Inflammatory macrophage treated with lipopolysaccharide for 1 hour (primary cell): ENCODE measurements at places on chromosomes 5 and 9.

- DNase-seq: no peak
Measured at GRCh38 chr9:76677481-76678055, 86.7 kb upstream of the PCA3 start.

DNA sequence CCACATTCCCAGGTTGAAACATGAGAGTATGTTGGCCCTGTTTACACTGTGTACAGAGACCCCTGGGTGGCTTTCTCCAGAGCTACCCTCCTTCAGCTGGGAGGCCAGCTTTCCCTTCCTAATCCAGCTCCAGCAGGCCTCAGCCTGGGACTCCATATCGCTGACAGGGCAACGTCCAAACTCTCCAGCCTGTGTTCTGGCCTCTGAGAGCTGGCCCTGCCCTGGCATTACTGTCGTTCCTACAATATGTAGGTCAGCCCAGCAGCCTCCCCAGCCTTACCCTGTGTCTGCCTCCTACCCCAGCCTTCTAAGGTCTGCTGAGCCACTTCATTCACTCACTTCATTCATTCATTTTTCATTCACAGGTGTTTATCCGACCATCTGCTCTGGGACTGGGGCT is 8.3 kb upstream of the EEIG1 start:
- DNase-seq: no peak

DNA sequence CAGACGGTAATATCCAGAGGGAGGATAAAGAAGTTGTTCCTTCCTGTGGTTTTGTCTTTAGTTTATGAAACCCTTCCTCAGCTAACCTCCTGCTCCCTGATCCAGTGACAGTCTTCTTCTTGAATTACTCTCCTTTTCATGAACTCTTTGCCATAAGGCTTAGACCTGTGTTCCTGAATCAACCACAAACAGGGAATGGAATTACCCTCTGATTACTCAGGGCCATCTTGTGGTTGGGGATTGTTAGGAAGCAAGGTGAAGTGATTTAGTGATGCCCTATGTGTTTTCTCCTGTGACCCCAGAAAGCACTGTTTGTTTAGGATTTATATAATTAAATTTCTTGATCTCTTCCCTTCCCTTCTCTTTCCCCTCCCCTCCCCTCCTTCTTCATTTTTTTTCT is 409.1 kb downstream of the TAF11L14 start:
- DNase-seq: no peak

- peak; percentile 61 for DNase-seq
Measured at GRCh38 chr9:136529516-136530460, 16.1 kb downstream of the NOTCH1 start.

DNA sequence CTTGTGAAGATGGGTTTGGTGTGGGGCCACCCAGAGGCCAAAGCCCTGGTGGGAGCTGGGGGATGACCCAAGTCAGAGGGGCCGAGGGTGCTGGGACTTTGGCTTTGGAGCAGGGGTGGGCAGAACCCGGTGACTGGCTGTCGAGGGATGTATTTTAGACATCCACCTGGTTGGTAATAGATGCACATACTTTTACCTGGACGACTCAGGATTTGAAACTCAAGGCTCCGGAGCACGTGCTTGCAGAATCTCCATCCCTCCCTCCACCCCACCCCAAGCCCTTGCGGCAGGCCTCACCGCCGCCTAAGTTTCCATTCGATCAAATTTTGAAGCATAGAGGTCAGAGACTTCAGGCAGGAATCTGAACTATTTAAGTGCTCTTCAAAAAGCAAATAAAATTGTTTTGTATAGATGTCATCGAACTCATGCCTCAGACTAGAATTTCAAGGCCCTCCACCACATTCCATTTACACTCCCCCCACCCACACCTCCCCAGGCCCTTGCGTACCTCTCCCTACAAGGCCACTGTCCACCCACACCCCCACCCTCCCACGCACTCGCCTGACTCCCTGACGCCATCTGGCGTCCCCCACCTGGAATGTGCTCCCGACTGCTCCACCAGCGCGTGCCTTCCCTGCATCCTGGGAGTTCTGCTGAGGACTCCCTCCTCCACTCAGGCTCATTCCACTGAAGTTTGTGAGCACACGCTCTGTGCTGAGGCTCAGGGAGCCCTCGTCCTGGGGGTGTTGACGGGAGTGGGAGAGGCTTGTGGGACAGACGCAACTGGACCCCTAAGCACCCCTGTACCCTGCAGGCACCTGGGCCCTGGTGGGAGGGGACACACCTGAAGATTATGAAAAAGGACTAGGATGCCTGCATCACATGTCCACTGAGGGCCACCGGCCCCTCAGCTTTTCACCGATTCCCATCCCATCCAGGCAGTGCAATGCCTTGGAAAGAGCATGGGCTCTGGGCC is 56.4 kb upstream of the RPL26L1 start:
- no peak for DNase-seq

DNA sequence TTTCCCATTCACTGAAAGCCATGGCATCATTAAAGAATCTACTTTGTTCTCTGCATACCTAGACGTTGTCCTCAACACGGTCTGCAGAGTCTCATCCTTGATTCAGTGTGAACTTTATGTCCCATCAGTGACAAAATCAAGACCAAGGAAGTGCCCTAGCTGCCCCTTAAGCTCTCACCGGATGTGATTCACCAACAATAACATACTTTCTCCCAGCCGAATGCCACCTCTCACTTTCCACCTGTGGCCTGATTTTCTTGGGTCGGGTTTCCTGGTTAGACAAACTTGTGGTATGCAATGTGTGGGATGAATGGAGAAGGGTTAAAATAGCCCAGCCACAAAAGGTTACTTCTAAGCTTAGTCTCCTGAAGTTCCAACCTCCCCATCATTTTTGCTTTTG is 145.3 kb upstream of the PAPPA start:
- no peak for DNase-seq

DNA sequence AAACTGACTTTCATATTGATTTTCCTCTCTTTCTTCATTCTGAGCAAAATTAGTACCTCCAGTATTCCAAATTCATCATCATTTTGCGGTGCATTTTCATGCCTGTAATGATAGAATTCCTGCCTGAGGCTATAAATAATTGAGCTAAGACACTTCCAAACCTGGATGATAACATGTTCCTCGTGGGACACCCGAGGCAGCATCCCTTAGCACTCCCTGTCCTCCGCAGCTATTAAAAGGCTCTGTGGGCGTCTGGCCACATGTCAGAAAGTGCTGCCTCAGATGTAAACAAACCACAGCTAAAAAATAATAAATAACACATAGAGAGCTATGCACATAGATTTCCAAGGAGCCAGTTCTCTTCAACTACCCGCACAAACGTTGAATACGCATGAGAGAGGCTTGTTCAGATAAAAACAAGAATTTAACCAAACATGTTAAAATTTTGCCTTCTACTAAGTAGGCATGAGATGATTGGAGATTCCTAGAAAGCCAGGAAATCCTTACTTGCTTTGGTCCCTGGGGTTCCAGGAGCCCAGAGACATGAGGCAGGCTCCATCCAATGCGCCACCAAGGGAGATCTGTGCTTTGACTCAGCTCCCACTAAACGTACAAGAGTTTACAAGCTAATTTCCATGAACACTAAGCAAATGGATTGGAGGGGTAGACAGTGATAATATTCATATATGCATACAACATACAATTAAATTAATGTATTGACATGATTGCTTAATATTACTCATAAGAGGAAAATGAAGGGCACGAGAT is 82.7 kb downstream of the SHC3 start:
- DNase-seq: no peak

- DNase-seq: peak; percentile 72
Measured at GRCh38 chr9:34454571-34455065, 3.8 kb downstream of the FAM219A start.

DNA sequence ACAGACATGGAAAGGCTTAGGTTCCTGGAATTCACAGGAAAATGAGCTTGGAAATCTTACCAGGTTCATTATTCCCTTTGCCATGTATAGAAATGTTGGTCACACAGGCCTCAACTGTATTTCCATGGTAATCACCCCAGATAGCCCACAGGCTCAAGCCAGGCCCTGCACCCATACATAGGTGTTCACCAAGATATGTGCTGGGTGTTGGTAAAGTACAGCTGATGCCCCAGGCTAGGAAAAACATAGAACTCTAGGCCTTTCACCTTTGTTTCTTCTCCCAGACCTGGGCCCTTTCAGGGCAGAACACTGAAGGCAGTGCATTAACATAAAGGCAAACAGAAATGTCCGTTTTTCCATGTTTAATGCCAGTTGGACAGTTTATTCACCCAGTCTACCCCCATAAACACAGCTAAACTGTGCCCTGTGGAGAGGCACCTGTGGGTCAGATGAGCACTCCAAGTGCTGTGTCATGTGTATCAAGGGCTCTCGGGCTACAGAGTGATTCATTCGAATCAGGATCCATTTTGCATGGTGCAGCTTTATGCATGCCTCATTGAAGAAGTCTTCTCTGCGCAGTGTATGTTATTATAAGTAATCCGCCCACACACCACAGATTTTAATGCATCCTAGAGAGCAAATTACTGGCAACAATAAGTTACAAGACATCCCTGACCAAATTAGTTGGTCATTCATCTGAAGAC is 93.4 kb upstream of the SLC30A5 start:
- DNase-seq: no peak

DNA sequence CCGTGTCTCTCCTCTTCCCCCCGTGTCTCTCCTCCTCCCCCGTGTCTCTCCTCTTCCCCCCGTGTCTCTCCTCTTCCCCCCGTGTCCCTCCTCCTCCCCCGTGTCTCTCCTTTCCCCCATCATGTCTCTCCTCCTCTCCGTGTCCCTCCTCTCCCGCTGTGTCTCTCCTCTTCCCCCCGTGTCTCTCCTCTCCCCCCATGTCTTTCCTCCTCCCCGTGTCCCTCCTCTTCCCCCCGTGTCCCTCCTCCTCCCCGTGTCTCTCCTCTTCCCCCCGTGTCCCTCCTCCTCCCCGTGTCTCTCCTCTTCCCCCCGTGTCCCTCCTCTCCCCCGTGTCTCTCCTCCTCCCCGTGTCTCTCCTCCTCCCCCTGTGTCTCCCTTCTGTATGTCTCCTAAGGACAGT is 12.8 kb upstream of the RNU6ATAC start:
- DNase-seq: no peak

DNA sequence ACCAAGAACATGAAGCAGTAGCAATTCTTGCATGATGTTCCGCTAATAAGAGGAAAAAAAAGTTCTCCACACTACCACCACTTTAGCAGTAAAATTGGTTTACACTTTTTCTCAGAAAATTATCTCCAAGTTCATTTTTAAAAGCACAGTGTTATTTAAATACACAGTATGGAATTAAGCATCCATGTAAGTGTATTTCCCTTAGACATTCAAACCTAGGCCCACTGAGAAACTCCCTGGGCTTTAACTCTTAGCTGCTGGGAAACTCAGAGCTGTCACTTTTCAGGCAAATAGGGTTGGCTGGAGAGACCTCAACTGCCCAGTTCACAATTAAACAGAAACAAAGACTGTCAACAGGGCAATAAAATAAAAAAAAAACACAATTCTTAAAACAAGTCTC is 2.7 kb downstream of the GNAQ start:
- DNase-seq: no peak

DNA sequence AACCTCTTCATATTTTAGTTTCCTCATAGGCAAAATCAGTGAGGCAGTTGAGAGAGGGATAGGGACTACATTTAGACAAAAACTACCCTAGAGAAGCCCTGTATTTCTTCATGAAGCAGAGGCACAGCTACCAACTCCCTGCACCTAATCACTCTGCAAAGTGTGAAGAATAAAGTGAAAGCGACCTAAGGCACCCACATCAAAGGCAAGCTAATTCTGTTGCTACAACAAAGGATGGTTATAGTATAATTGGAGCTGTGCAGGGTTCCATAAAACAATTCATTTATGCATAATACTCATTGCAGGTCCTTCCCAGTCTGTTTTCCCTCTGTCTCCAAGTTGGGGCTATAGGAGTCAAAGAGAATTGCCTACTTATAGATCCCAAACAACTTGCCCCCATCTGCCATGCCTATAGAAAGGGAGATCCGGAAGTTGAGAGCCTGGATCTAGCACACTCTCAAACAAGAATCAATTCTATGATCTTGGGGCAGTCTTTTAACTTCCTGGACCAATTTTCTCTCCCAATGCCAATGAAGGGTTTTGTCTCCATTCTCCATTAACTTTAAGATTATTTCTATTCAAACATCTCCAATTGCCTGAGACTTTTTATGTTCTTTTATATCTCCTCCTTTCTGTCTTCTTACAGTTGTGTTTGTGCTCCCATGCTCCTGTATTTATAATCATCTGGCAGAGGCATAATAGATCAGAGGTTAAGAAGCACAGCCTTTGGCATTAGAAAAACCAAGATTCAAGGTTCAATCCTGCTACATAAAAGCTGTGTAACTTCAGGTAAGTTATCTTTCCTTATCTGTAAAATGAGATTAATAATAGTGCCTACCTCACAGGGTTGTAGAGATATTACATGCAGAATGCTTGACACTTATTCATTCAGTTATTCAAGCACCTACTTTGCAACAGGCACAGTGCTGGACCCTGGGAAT is 56.0 kb upstream of the PTGER4 start:
- DNase-seq: no peak

DNA sequence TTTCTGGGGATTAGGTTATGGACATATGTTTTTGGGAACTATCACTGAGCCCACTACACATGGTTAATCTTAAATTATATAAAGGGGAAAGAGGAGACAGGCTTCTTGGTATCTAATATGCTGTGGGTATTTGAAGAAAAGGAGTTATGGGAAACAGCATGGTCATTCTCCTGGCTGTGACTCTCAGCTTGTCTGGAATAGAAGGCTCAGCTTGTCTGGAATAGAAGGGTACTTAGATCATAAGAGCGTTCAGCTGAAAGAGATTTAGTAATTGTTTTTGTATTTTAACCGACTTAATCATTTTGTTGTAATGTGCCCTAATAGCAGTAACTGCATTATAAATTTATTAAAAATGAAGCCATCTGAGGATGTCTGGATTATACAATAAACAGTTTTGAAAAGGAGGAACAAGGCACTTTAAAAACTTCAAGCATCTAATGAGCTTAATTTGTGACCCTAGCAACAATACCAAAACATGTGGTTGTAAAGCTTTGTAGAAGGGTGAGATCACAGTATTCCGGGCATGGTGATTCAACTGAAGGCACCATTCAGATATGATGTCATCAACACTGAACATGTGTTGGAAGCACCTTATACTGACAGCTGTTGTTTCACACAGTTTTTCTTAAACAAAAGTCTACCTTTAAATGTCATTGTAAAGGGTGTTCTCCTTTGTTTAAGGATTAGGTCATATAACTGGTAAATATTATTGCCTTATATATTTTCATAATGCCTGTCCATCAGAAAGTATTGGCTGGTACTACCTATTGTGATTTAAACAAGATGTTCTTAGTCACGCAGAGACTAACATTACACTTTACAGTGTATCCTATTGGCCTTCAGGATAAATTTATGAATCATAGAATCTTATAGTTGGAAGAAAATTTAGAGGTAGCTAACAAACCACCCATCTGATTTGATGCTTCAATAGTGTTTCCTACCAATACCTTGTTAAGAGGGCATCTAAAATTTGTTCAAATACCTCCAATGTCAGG is 2174.1 kb upstream of the WWC1 start:
- no peak for DNase-seq

GRCh38 chr9:7153566-7153965 is 395.8 kb downstream of the KDM4C start:
- no peak for DNase-seq

- DNase-seq: no peak
Measured at GRCh38 chr5:99879791-99880511, 655.2 kb upstream of the FAM174A start.

- DNase-seq: peak; percentile 32
Measured at GRCh38 chr5:35820735-35821134, 36.0 kb upstream of the IL7R start.
